CD4-positive, alpha-beta T cell (primary cell): ENCODE measurements at places on chromosomes 1 and 21. TPM values are rescaled to one million over a fixed set of nuclear protein-coding genes. Genes with fewer than 3 reads are reported as not detected.

Gene GBP6
- not detected for total RNA-seq

Gene TSHB
- not detected for total RNA-seq

Gene LEFTY1
- total RNA-seq, result not detected

Gene GNAT2
- not detected for total RNA-seq

Gene PCAT6
- total RNA-seq, result 0.91 TPM

Gene C1QC
- total RNA-seq, result not detected

Gene ZBTB37
- 15.1 TPM for total RNA-seq

Gene C4BPA
- not detected for total RNA-seq

Gene CCDC185
- total RNA-seq, result not detected

Gene OR10K2
- not detected for total RNA-seq

Gene IFNGR2
- 17.7 TPM for total RNA-seq

Gene YTHDF2
- 100 TPM for total RNA-seq

Gene OR2L13
- not detected for total RNA-seq

Gene HOOK1
- 18.1 TPM for total RNA-seq

Gene DYNLT5
- total RNA-seq, result not detected

Gene COL9A2
- total RNA-seq, result 3.0 TPM

Gene OLIG2
- not detected for total RNA-seq

Gene FCRL4
- not detected for total RNA-seq

Gene NTPCR
- total RNA-seq, result 8.5 TPM

Gene FUCA1
- 3.6 TPM for total RNA-seq

Gene FMO5
- 0.67 TPM for total RNA-seq

Gene FAM89A
- 3.3 TPM for total RNA-seq

Gene NID1
- total RNA-seq, result 0.03 TPM

Gene KRTAP10-10
- not detected for total RNA-seq

Gene SH3BGR
- total RNA-seq, result 0.63 TPM

Gene NHLH1
- 0.08 TPM for total RNA-seq

Gene GREM2
- 0.28 TPM for total RNA-seq

Gene LDLRAD1
- not detected for total RNA-seq

Gene COL11A1
- total RNA-seq, result not detected

Gene RBP7
- 0.70 TPM for total RNA-seq

Gene CRB1
- 0.25 TPM for total RNA-seq

Gene NR1I3
- total RNA-seq, result not detected

Gene ETV3L
- total RNA-seq, result not detected

Gene BSND
- total RNA-seq, result not detected
